IPS DF 19.7 (cell line): ENCODE measurements at places on chromosomes 2 and 18.

- no peak for DNase-seq
These were observed 847.9 kb upstream of the CHAC2 start for GRCh38 chr2:52919673-52920072.

GRCh38 chr2:205011031-205011430 is 465.8 kb downstream of the PARD3B start:
- no peak for DNase-seq

- no peak for DNase-seq
These were observed 112.3 kb downstream of the TNS1 start for GRCh38 chr2:217890445-217890844.

- no peak for DNase-seq
These were observed 16.2 kb downstream of the SH2D6 start for GRCh38 chr2:85434696-85435095.

- DNase-seq = no peak
These were observed 59.7 kb downstream of the CLIP4 start for GRCh38 chr2:29174937-29175336.

- no peak for DNase-seq
These were observed 62.3 kb downstream of the PSMG2 start for GRCh38 chr18:12765126-12765525.

DNA sequence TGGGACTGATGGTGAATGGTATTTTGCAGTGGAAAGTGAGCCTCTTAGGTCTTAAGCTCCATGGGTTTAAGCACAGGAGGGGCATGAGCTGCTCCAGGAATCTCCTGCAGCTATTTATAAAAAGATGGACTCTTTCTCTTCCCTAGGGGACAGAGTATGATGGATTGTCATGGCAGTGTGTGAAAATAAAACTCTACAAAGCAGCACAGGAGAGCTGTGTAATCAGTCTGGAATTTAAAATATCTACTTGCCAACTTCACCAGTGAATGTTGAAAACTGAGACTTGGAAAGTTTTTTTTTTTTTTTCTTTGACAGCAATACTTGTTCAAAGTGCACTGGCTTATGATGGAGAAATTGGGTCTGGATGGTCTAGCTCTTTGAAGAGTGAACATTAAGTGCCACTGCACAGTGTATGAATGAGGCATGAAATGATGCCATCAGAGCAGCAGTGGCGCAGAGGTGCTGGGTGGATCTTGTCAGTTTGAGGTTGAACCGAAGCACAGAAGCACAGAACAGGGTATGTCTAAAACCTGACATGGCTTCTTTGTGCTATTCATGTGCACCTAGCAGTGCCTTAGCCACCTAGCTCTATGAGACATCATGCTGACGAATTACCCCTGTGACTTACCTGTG is 245.4 kb downstream of the PTPRM start:
- DNase-seq = no peak

GRCh38 chr2:109069331-109070194 is 59.4 kb upstream of the SH3RF3 start:
- DNase-seq = peak; percentile 35

GRCh38 chr18:61859113-61859512 is 33.7 kb downstream of the RNF152 start:
- DNase-seq = no peak

GRCh38 chr18:43680096-43680495 is 402.8 kb upstream of the SYT4 start:
- no peak for DNase-seq

DNA sequence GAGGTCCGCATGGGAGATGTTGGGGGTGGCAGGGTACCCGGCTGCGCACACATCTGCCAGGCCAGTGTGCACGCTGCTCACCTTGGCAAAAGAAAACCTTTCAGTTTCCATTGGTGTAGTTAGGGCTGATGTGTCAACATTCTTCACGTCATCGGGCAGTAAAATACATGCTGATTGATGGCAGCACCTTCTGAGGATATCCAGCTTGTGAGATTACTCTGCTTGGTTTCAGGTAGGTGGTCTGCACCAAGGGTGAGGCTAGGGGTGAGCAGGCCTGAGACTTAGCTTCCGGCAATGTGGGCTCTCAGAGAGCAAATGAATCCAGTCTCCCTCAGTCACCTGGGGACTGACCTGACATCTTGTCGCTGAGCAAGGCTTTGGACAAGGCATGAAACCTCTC is 19.3 kb upstream of the ACKR3 start:
- no peak for DNase-seq

GRCh38 chr2:99183025-99183424 is 2.0 kb downstream of the MRPL30 start:
- no peak for DNase-seq

DNA sequence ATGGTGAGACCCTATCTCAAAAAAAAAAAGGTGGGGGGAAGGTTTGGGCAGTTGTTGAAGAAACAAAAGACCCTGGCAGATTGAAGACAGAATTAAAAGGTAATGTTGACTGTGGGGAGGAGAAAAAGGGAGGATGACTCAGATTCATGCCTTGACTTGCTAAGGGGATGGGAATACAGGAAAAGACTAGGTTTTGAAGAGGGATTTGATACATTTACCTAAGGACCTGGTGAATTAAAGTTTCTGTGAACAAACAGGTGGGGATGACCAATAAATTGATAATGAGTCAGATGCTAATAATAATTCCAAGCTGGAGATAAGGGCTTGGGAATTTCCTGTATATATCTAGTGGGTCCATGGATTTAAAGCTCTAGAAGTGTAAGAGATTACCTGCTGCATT is 27.6 kb downstream of the TTR start:
- no peak for DNase-seq

DNA sequence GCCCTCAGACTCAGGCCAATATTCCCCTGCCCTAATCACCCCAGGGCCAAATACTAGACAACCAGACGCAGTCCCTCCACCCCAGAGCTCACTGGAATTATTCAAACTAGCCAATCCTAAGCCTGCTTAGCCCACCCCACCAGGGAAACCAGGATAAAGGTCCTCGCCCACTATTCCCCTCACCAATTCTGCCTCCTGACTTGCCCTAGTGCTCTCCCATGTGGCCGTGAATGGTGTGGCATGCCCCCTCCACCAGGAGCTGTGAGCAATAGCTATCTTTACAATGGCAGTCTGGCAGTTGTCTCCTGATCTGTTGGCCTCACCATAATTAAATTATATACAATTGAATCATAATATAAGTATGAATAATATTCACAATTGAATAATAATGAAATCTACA is 42.3 kb downstream of the FAM124B start:
- no peak for DNase-seq

DNA sequence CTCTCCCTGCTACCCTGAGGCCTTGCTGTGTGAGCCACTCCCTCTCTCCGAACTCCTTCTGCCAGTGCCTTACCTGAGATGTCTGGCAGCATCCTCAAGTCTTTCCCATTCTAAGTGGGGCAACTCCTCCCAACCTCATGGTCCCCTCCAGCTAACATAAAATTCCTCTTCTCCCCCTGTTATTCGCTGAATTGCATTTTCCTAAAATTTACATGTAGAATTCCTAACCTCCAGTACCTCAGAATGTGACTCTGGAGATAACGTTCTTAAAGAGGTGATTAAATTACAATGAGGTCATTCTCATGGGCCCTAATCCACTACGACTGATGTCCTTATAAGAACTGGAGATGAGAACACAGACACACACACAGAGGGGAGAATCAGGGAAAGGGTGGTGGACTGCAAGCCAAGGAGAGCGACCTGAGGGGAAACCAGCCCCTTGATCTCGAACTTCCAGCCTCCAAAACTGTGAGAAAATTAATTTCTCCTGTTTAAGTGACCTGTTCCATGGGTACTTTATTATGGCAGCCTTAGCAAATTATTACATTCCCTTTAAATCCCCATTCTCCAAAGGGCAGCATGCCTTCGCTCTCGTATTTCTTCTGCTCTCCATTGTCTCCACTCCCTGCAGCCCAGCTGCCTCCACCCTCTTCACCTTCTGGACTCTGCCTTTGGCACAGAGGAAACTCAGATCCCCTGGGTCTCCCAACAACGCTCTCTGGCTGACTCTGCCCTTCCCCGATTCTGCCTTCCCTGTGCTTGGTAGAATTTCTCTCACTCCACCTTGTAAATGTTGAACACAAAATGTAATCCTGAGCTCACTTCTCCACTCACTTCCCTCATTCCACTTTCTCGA is 70.5 kb downstream of the TGIF1 start:
- DNase-seq = no peak

GRCh38 chr18:58639751-58640427 is 11.0 kb upstream of the ALPK2 start:
- DNase-seq = no peak

- DNase-seq = no peak
These were observed 34.1 kb downstream of the GLI2 start for GRCh38 chr2:120769787-120770120.

DNA sequence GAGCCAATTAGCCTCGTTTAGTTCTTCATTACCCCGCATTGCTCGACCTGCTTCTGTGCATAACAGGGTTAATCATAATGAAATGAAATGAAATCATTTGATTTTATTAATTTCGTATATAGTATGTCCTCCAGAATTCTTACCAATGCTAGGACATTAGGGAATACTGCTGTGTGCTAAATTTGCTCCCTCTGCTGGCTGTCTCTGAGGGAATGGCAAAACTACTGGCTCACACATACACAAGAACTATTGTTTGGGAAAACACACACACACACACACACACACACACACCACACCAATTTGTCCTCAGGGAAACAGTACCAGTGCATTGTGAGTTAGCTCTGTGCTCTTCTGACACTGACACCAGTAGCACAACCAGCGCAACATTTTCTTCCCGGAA is 273.3 kb upstream of the TCF4 start:
- DNase-seq = peak; percentile 38

- no peak for DNase-seq
These were observed 63.5 kb upstream of the RASGRP3 start for GRCh38 chr2:33412920-33413319.

- DNase-seq = no peak
These were observed 437.2 kb upstream of the ID2 start for GRCh38 chr2:8244639-8245038.

- DNase-seq = no peak
These were observed 19.2 kb downstream of the RALB start for GRCh38 chr2:120271711-120272379.

DNA sequence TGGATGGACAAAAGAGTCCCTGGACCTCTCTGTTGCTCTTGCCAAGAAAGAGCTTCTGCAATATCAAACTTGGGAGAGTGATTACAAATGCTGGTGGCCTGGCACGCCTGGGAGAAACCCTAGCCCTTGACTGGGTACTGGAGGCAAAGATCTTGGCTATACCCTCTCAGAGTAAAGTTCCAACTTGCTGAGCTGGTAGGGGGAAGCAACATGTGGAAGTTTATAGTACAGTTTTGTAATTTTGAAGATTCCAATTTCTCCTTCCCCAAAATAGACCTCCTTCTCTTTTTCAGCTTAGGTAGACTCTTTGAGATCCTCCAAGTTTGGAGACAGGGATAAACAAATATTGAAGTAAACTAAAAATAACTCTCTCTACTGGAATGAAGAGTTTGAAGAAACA is 645.3 kb downstream of the NR4A2 start:
- DNase-seq = no peak

DNA sequence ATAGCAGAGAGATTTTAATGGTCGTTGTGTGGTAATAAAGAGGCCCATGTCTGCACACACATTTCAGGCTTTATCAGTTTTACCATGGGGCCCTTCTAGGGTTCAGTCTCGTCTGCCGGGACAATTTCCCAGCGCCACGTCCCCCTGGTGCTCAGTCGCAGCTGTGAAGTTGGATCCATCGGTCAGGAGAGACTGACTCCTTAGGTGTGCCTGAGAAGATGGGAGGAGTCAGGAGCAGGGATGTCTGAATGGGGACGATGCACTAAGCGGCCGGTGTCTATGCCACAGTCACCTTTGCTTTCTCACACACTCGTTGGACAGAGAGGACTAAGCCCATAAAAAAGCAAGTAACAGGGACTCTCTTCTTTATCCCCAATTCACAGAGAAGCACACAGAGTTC is 71.4 kb downstream of the TWIST2 start:
- no peak for DNase-seq

DNA sequence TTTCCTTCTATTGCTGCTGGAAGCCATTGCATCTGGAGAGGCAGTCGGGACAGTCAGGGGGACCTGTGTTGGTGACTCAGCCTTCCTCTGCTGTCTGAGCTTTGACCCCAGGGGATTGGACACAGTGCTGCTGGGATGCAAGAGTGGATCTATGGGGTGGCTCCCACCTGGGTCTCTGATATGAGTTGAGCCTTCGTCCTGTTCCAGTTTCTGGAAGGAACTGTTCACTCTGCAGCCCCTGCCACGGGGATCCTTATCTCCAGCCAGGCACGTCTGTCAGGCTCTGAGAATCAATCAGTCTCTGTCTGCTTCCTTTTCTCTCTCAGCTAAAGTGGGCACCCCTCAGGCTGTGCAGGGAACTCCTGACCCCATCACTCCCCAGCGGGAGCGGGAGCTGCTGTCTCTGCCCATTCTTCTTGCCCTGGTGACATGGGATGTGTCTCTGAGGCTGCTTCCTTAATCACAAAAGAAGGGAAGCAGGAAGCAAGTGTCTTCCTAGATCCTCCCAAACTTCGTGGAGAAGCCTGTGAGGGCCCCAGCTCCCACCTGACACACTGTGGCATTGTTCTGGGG is 51.7 kb downstream of the ARHGAP28 start:
- no peak for DNase-seq

- no peak for DNase-seq
These were observed 10.8 kb upstream of the SNED1 start for GRCh38 chr2:240987588-240987987.

GRCh38 chr2:173175222-173175621 is 99.6 kb downstream of the MAP3K20 start:
- DNase-seq = no peak

DNA sequence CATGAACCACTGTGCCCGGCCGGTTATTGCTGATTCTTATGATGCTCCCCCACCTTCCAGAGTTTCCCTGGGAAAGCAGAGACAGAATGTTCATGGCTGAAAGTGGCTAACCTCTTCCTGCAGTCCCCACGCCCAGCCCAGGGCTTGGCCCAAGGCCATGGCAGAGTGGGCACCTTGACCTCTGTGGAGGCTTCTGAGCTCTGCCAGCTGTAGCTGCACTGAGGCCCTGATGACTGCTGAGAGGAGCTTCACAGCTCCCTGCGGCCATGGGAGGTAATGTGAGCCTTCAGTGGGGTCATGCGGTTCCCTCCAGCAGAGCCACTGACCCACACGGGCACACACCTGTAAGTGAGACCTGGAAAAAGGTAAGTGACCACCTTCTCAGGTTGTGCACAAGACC is 13.3 kb downstream of the EFHD1 start:
- no peak for DNase-seq

DNA sequence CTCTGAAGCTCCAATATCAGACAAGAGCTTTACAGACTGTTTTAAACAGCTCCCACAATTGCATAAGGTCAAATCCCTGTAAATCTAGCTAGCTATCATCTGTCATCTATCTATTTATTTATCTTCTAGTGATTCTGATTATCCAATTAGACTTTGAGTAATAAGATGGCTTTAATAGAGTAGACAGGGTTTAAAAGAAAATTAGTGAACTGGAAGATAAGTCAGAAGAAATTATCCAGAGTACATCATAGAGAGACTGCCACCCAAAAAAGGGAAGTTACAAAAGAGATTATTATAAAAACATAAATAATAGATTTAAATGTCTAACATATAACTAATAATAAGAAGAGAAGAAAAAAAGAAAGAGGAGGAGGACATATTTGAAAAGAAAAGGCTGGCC is 8.0 kb upstream of the ZC3H8 start:
- no peak for DNase-seq

GRCh38 chr18:23071285-23071684 is 64.0 kb upstream of the CABLES1 start:
- DNase-seq = no peak

- no peak for DNase-seq
These were observed 65.1 kb upstream of the COL3A1 start for GRCh38 chr2:188909036-188909435.
